ENCODE measurements at places on chromosomes 1 and 21. TPM values are rescaled to one million over a fixed set of nuclear protein-coding genes. Genes with fewer than 3 reads are reported as not detected.

Gene ANKRD35
- 1.1 TPM for total RNA-seq

Gene SIPA1L2
- 11.9 TPM for total RNA-seq

Gene SLC45A3
- 1.1 TPM for total RNA-seq

Gene OR6N1
- not detected for total RNA-seq

Gene B3GALT2
- 5.8 TPM for total RNA-seq

Gene PTGER3
- total RNA-seq = under 0.01 TPM

Gene THEM5
- total RNA-seq = not detected

Gene NBPF9
- 13.6 TPM for total RNA-seq

All from IMR-90 (cell line).